ENCODE measurements at places on chromosomes 16 and 17.
A peak's percentile ranks its signal among the peaks of the same experiment; 100 is the strongest.

DNA sequence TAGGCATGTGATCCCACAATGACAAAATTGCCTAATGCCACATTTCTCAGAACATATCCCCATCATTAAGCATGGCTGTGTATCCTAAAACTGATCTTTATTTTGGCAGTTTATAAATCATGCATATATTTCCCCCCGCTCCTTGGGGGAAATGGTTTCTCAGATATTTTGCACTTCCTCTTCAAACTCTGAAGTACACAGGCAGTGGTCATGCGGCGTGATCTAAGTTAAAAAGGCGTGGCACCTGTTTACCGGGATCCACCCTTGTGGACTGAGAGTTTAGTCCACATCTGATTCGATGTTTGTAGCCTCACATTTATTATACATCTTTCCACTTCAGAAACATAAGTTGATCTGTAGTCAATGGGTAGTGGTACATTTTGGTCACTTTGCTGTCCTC lies 51.4 kb downstream of the USP10 start:
- DNase-seq, result no peak

GRCh38 chr16:5551909-5552308 lies 454.3 kb upstream of the EEF2KMT start:
- DNase-seq, result no peak

DNA sequence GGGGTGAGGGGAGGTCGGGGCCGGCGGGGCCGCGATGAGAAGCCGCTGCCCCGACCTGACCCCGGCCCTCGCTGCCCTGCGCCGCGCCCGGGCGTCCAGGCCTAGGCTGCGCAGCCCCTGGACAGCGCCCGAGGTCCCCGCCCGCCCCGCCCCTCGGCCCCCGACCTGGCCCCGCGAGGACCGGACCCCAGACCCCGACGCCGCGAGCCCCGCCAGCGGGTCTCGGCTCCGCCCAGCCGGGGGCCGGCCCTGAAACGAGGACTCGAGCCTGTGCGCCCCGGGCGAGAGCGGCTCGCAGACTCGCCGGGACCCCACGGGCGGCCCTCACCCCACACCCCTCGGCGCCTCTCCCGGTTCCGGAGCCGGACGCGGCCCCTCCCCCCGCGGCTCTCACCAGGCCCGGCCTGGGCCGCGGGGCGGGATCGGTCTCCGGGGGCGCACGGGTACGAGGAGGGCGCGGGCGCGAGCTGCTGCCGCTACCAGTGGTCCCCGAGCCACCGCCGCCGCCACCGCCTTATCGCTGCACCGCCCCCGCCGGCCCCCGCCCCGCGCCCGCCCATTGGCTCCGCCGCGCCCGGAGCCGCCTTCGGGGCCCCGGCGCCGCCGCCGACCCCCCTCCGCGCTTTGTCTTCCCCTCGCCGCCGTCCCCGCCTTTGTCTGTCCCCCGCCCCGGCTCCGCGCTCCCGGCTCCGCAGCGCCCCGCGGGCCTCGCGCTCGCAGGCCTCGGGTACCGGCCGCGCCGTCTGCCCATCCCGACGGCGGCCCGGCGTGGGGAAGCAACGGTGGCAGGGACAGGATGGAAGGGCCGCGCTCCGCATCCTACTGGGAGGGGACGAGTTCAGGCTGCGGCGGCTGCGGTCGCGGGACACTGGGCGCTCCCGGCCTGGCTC lies at the start of gene LIMD2:
Gene LIMD2, minus strand, starts transcription at position 488 of the 890 bp plus-strand sequence. CDS start 827 bp downstream, outside the sequence.
- DNase-seq, result peak; percentile 78

GRCh38 chr17:45229681-45230409 lies 8.2 kb downstream of the FMNL1 start:
- no peak for DNase-seq

DNA sequence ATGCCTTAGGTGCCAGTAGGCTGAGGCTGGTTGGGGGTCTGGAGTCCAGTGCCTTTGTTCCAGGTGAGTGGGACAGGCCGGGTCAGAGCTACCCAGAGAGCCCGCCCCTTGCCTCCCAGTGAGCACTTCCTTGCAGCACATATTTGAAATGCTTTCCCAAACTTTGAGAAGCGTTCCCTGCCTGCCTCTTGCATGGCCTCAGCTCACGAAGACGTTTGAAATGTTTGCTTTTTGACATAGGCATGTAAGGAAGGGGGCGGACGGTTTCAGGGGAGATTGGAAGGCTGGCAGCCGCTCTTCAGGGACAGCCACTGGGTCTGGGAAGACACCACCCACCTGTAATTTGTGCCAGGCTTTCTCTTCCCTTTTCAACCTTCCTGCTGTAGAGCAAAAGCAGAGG lies 5.1 kb upstream of the FOXL1 start:
- no peak for DNase-seq

DNA sequence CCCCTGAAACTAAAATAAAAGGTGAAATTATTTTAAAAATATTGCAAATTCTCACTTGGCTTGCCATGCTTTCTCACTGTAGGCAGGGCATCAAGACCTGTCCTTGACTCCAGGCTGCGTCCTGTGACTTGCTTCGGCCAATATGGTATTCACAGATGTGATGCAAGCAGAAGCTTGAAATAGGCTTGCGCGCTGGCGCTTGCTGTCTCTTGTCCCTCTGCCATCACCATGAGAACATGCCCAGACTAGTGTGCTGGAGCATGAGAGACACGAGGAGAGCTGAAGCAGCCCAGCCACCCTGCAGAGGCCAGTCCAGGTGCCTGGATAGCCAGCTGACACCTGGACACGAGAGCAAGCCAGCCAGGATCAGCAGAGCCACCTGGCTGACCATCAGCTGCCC lies 21.8 kb upstream of the ZKSCAN2 start:
- no peak for DNase-seq

DNA sequence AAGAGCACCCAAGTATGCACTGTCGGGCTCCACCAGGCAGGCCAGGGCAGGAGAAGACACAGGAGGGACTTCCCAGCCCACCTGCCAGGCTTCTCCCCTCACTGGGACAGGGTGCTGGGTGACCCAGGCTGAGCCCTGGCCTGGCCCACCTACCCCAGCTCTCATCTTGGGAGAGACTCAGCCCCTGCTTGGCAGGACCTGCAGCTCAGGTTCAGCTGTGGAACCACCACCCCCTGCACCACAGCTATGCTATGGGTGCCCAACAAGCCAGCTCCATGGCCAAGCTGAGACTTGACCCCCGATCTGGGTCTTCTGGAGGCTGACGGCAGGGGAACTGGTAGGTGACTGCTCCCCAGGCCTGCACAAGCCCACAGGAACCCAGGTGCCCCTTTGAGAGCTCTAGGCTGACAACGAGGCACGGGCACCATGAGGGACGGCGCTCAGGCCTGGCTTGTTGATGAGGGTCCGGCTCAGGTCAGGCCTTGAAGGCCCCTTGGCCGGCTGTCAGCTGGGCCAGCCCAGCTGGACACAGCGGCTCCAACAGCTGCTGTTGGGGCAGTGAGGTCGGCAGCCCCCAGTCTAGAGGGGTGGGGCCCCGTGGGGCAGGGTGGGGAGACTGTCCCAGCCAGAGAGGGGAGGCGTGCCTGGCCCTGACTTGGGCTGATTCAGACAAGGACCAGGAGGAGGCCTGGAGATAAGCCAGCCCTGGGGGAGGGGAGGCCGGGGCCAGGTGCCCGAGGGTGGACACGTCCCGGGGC lies 4.6 kb downstream of the RPUSD1 start:
- DNase-seq, result no peak

DNA sequence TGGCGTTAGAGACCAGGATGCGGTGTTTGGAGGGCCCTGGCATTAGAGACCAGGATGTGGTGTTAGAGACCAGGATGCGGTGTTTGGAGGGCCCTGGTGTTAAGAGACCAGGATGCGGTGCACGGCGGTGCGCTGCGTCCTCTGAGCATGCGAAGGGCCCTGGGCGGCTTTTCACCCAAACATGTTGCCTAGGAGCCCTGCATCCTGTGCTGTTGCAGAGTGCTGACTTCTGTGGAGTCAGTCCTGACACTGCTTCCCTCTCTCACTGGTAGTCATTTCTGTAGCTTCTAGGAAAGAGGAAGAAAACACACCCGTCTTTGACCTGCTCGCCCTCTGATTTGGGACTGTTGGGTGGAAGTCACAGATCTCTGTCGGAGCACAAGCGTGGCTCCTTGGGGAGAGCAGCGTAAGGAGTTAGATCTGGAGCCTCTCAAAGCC lies 141.2 kb downstream of the LAT start:
- DNase-seq, result no peak

- DNase-seq, result no peak
Measured at GRCh38 chr17:18143044-18143936, 34.7 kb downstream of the MYO15A start.

GRCh38 chr17:64470625-64471024 lies 21.7 kb downstream of the MILR1 start:
- DNase-seq, result no peak

DNA sequence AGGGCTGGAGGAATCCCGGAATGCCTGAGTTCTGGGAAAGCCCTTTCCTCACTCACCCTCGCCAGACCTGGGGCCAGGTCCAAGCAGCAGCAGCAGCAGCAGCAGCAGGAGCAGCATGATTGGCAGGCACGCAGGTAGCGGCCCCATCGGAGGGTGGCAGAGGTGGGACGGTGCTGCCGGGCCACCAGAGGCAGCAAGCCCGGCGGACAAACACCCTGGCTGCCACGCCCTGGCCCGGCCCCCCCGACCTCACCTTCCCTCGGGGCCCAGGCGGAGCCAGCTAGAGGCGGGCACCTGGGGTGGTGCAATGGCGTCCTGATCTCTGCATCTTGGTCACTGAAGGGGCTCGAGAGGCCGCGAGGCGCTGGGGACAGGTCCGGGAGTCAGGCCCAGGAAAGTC lies 122.4 kb downstream of the LAT start:
- DNase-seq, result no peak

DNA sequence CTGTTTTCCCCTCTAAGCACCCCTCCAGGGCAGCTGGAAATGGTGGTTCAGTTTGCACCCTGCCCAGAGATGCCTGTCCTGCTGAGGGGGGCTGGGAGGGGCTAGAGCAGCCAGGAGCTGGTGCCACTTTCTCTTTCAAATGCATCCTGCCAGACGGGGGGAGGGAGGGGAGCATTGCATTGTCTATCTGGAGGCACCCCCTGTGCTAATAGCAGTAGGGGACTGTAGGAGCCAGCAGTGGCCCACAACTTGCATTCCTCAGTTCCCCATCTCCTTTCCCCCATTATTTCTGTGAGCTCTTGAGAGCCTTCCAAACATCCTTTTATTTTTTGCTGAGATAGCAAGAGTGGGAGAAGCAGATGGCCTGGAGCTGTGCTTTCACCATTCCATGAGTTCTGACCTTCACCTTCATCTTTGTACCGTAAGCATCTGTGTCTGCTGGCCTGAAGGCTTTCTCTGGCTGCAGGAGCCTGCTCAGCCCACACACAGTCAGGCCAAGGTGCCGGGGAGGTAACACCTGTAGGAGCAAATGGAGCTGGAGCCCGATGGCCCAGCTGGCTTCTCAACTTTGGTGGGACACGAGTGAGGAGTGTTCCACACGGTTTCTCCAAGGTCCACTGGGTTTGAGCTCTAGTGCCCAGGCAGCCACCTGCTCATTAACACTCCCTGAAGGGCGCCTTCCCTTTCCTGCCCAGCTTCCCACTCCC lies 5.2 kb downstream of the WFDC1 start:
- DNase-seq, result no peak

- DNase-seq, result no peak
Measured at GRCh38 chr17:75288770-75289114, 491 bp downstream of the SLC25A19 start.

DNA sequence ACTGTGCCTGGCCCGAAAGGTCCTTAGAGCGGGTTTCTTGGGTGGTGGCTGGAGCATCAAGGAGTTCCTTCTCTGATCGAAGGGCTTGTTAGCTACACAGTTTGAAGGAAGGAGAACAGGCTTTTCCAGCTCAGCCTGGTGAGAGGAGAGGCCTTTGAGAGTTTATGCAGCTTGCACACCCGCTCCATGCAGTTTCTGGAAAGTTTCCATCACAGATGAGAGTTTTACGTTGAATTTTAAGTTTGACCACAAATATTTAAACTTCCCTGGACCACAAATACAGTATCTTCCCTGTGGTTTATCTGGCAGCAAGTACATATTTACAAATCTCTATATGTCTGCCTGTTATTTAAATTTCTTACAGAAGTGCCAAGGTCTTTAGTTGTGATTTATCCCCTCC lies 56.8 kb downstream of the HIC1 start:
- DNase-seq, result no peak

DNA sequence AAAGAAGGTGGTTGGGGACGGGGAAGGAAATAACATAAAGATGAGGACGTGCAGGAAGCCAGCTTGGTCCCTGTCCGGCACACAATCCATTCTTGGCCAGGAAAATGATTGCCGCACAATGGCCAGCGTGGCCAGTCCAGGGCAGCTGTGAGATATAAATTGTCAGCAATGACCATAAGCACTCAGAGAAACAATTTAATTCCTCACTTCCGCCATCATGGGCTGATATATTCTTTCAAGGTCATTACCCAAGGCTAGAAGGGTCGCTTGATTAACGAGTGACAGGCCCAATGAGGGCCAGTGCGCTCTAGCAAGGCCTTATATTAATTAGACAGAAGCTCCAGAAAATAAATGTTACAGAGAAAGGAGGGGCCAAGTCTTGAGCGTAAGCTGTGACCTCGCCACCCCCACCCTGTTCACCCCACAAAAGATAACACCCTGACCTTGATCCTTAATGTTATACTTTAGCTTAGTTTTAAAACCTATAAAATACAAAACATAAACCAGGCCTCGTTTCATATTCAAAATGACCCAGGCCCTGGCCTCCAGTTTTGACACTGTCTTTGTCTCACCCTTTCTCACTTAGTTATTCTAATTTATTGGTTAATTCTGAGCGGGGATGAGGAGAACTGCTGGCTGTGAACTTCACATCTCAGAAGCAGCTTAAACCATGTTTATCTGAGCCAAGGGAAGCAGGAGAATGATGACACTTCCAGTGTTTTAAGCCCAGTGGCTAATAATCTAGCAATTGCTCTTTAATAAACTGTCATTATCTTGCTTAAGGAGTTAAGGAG lies 478.3 kb upstream of the ZFHX3 start:
- DNase-seq, result no peak

- DNase-seq, result no peak
Measured at GRCh38 chr17:63041722-63042121, 75.7 kb downstream of the TANC2 start.

- DNase-seq, result no peak
Measured at GRCh38 chr16:79355600-79356358, 244.8 kb downstream of the MAF start.

- DNase-seq, result no peak
Measured at GRCh38 chr17:13583996-13584700, 17.6 kb downstream of the HS3ST3A1 start.

GRCh38 chr16:17930280-17930679 lies 406.3 kb downstream of the NPIPA8 start:
- no peak for DNase-seq

DNA sequence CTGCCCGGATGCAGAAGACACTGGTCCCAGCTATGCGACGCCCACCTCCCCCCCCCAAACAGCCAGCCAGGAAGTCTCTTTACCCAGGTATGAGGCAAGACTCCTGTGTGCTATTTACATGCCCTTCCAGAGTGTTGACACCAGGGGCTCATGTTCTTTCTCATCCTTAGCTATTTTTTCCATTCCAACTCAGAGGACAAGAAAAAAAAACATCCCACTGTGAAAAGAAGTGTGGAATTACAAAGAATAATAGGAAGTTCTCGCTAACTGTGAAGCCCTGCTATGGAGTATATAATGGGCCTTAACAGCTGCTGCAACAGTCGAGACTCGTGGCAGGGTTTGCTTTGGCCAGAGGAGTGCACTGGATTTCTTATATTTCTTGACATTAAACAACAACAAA lies 584.9 kb downstream of the CDH13 start:
- DNase-seq, result no peak

- DNase-seq, result no peak
Measured at GRCh38 chr16:70715055-70715858, 29.4 kb upstream of the MTSS2 start.

GRCh38 chr17:38719943-38720641 lies 10.0 kb upstream of the CISD3 start:
- no peak for DNase-seq

- no peak for DNase-seq
Measured at GRCh38 chr16:49844359-49844758, 11.6 kb downstream of the ZNF423 start.
